ENCODE measurements at places on chromosomes 2 and 18.

- DNase-seq, result no peak
Measured at GRCh38 chr2:147442816-147443215, 402.0 kb upstream of the ACVR2A start.

GRCh38 chr2:235468978-235469655 is 24.7 kb upstream of the AGAP1 start:
- no peak for DNase-seq

DNA sequence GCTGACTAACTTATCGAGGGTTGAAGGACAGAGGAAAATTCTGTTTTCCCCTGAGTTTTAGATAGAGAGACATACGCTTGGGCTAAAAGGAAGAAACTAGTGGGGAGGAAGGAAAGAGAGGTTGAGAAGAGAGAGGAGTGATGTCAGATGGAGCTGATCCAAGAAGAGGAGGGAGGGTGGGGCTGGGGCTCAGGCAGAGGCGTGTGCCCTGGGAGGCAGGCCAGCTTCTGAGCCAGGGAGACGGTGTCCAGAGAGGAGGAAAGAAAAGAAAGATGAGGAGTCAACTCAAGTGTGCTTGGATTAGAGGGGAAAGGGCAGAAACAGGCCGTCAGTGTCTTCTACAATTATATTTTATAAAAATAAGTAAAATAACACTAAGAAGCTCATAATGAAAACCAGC is 56.2 kb downstream of the EMILIN2 start:
- DNase-seq, result no peak

GRCh38 chr2:241686324-241686649 is 328 bp downstream of the DTYMK start:
- DNase-seq, result no peak

GRCh38 chr2:42086500-42086953 is 38.7 kb downstream of the PKDCC start:
- DNase-seq, result no peak

DNA sequence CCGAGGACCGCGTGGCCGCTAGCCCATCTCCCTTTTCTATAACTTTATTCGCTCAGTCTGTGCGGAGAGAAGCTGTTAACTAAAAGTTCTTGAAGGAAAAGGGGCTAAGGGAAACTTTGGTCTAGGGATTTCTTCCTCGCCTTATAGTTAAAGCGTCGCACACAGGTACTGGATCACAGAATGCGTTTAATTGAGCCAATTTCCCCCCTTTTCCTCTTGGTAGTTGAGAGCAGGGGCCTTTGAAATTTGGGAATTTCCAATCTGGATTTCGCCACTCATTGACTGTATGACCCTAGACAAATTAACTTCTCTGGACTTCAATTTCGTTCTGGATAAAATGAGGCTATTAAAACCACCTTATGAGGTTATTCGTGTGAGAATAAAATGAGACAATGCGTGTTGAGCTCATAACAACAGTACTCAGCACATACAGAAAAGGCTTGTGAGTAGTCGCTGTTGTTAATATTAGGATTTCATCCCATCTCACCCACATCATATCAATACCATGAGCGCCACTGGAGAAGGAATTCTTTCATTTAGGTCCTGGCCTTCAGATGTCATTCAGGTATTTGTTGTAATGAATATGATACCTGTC is 763 bp upstream of the OLA1 start:
- DNase-seq, result no peak

GRCh38 chr2:172374318-172375240 is 52.8 kb upstream of the ITGA6 start:
- no peak for DNase-seq

GRCh38 chr2:237693291-237693994 is 66.1 kb downstream of the LRRFIP1 start:
- no peak for DNase-seq

GRCh38 chr18:68611311-68611710 is 103.6 kb downstream of the TMX3 start:
- no peak for DNase-seq

DNA sequence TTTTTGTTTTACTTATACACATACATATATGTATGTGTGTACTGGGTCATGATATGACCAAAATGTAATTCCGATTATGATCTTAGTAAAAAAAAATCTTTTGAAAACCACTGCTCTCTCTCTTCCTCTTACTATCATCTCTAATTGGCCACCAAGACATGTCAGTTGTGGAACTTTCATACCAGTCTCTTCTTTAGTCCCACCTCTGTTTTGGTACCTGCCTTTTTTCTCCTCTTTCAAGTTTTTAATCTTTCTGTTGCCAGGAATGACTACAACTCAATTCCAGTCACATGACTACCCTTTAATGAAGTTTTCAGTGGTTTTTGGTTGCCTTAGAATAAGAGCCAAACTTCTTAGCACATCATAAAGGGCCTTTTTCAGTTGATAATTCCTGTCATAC is 17.1 kb downstream of the RBM44 start:
- no peak for DNase-seq

GRCh38 chr18:58597649-58598048 is 31.2 kb downstream of the ALPK2 start:
- no peak for DNase-seq

All from activated CD4-positive, alpha-beta T cell treated with anti-CD3 and anti-CD28 coated beads for 24 hours (primary cell).